Hepatocyte (in vitro differentiated cells): ENCODE measurements at places on chromosomes 5 and 9.

GRCh38 chr5:122078116-122079110 lies at the start of gene LOX:
Gene LOX (minus strand): TSS chr5:122078259. CDS start chr5:122077985, 274 bp downstream.
- H3K4me1 ChIP-seq = peaks cover 8% of the 10 kb centered on the region
- peak within 1 kb of the TSS; percentile 84 for H3K27ac ChIP-seq
- peak within 1 kb of the TSS; percentile 67 for H3K4me3 ChIP-seq
- peak; percentile 87 for DNase-seq
- no peaks in the 10 kb centered on the region for H3K27me3 ChIP-seq

GRCh38 chr9:124755061-124755460 lies 16.1 kb downstream of the NR6A1 start:
- no peaks in the 10 kb centered on the region for H3K27me3 ChIP-seq
- DNase-seq = no peak
- H3K27ac ChIP-seq = no peak overlapping the region
- no peaks in the 10 kb centered on the region for H3K36me3 ChIP-seq
- H3K4me3 ChIP-seq = no peak overlapping the region

DNA sequence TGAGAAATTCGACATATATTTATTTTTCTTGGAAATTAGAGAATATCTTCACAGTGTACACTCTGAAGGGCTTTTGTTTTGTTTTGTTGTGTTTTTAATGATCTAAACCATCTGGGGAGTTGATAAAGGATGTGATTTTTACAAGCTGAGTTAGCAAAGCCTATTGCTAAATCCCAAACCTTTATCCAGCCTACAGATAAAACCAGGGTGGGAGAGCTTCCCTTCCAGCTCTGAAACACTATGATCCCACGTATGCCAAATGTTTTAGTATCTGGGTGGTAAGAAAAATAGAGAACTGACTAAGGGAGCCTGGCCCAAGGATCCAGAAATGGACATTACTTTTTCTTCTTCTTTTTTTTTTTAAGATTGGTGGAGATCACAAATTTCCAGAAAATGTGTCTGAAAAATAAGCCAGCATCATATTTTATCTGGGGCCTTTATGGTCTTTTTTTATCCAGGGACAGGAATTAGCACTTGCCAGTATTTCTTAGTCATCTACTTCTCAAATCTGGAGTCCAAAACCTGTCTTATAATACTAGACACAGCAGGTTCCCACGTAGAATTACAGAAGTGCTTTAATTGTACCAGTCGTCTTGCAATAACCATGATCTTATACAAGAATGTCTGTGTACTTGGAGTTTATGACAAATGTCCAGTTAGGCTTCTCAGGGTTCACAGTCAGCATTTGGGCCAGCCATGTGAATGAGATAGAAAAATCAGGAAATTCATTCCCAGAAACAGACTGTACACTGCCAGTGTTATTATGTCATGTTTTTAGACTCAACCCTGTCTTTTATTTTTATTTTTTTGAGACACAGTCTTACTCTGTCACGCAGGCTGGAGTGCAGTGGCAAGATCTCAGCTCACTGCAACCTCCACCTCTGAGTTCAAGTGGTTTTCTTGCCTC lies 290.8 kb upstream of the MPDZ start:
- no peak overlapping the region for H3K4me3 ChIP-seq
- no peaks in the 10 kb centered on the region for H3K36me3 ChIP-seq
- peak overlapping the region; percentile 18 for H3K27ac ChIP-seq
- no peaks in the 10 kb centered on the region for H3K27me3 ChIP-seq

DNA sequence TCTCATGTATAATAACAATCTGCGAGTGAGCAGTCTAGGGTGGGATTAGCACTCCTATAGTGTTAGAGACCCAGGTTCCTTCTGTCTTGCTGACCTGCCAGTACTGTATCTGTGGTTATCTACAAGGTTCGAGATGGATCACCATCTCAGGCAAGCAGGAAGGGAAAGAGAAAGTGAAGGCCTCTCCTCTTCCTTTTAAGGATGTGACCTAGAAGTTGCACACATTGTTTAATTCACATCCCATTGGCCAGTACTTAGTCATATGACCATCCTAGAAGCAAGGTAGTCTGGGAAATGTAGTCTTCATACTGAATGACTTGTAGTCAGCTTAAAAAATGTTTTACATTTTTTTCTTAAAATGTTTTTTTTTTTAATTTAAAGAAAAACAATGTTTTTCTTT lies 168.6 kb downstream of the CARTPT start:
- H3K4me3 ChIP-seq = no peak overlapping the region
- peaks cover 15% of the 10 kb centered on the region for H3K4me1 ChIP-seq
- H3K27ac ChIP-seq = no peak overlapping the region

DNA sequence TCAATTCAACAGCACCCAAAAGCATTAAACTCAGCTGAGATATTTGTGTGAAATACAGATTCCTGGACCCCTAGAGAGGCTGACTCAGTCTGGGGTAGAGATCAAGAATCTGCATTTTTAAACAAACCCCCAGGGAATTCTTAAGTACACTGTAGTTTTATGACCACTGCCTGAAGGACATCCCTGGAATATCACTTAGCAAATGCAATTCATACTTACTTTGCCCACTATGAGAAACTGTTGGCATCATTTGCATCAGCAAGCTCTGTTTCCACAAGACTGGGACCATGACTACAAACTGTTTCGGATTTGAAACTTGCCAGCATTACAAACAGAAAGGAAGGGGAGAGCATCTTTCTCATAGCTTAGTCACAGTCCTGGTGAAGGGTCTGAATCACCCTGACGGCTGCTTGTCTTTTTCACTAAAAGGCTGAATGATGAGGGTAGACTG lies 63.7 kb downstream of the MLLT3 start:
- H3K4me3 ChIP-seq = no peak overlapping the region
- H3K4me1 ChIP-seq = peaks cover 36% of the 10 kb centered on the region
- H3K36me3 ChIP-seq = no peaks in the 10 kb centered on the region
- peak; percentile 28 for DNase-seq
